ENCODE measurements at places on chromosomes 16 and 17.

GRCh38 chr16:56357241-56357764 is 68.0 kb downstream of the AMFR start:
- DNase-seq: no peak

- no peak for DNase-seq
Observed at GRCh38 chr16:14050291-14051027, 20.7 kb upstream of the MRTFB start.

GRCh38 chr17:78817123-78817522 is 23.5 kb downstream of the USP36 start:
- DNase-seq: peak; percentile 61

- no peak for DNase-seq
Observed at GRCh38 chr16:54926166-54926838, 4.4 kb upstream of the IRX5 start.

- no peak for DNase-seq
Observed at GRCh38 chr17:57874434-57875289, 24.8 kb upstream of the MRPS23 start.

DNA sequence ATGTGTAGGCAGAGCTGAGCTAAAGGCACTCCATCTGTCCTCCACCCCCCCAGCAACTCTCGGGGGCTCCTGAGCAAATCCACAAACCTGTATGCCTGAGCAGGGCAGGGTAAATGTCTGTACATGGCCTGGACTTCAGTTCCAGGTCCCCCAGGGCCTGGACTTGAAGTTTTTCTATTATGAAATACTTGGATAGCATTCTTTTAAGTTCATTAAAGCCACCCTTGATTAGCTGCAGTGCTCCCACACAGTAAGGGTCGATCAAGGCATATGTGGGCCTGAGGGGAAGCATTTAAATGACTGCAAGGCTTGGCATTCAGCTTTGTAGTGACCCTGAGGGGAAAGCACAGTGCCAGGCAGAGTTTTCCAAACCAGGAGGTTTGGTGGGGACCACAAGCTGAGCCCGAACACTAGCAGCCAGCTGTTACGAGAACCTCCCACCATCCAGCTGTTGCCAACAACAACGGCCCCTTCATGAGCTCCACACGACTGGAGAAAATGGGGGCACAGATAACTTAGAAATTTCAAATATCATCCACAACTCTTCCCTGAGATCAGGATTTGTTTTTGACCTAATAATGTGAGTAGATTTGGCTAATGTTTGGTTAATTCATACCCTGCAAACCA is 6.7 kb downstream of the FAM117A start:
- no peak for DNase-seq
